H9 (cell line): ENCODE measurements at places on chromosomes 11 and 22.

DNA sequence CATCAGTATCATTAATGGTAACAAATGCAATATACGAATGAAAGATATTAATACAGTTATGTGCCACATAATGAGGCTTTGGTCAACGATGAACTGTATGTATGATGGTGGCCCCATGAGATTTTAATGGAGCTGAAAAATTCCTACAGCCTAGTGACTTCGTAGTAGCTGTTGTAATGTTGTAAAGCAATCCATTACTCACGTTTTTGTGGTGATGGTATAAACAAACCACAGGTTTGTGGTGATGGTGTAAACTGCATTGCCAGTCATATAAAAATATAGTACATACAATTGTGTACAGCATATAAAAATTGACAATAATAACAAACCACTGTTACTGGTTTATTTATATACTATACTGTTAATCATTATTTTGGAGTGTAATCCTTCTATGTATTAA lies 27.4 kb upstream of the GRIA4 start:
- DNase-seq = no peak

DNA sequence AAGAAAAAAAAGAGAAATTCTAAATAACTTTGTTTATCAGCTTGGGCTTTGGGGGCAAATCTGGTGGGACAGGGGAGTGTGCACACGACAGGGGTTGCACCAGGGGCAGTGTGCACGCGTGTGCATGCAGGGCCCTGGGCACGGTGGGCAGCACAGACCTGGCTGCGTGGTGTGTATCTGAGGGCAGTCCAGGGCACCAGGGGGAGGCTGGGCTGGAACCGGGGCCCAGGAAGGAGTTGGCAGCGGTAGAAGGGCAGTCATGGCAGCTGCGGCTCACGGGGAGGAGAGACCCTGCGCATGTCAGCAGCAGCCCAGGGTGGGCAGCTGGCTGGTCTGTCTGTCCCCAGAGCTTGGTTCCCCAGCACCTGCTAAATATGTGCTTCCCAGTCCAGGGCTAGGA lies 4.3 kb downstream of the KRTAP5-5 start:
- DNase-seq = no peak

GRCh38 chr11:118652681-118653181 lies 26.7 kb downstream of the TREH start:
- DNase-seq = no peak

DNA sequence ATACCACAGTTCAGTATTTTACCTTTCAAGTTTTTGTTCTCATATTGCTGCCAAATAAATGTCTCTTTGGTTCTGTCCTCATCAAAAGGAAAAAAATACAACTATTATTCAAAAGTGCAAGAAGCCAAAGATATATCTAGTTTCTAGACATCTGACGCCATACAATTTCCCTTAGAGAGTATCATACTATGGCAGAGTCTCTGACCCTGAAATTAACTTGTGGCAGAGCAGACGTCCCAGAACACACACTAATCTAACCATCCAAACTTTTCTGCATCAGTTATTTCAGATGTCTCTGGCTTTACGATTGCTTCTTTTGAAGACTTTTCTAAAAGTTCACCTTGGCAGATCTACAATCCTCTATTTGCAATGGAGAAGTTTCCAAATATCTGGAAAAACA lies 2.7 kb downstream of the OR51T1 start:
- no peak for DNase-seq

GRCh38 chr11:82858556-82859091 lies 41.6 kb downstream of the PRCP start:
- DNase-seq = no peak

DNA sequence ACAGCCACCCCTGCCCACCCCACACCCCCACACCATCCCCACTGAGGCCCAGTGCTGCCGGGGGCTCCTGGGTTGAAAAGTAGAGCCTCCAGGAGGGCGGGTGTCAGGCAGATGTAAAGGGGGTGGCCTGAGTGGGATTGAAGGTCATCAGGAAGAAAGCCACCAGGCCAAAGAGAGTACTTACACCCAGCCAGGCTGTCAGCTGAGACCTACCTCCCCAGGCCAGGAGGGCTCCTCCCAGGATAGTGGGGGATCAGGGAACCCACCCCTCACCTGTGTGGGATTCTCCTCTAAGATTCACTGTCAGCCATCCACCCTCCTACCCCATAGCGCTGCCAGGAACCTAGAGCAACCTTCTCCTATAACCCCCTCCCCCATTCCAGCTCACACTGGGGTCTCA lies 17.2 kb upstream of the FCHSD2 start:
- DNase-seq = no peak

GRCh38 chr22:17085277-17086181 lies 729 bp downstream of the IL17RA start:
- DNase-seq = no peak

- DNase-seq = no peak
These were observed 104.6 kb downstream of the SIK3 start for GRCh38 chr11:116993599-116993998.

- no peak for DNase-seq
These were observed 58.0 kb upstream of the MTNR1B start for GRCh38 chr11:92911478-92911877.

GRCh38 chr11:128300785-128301184 lies 286.6 kb downstream of the ETS1 start:
- DNase-seq = no peak

GRCh38 chr11:61149624-61150615 lies 11.3 kb downstream of the VPS37C start:
- DNase-seq = no peak

DNA sequence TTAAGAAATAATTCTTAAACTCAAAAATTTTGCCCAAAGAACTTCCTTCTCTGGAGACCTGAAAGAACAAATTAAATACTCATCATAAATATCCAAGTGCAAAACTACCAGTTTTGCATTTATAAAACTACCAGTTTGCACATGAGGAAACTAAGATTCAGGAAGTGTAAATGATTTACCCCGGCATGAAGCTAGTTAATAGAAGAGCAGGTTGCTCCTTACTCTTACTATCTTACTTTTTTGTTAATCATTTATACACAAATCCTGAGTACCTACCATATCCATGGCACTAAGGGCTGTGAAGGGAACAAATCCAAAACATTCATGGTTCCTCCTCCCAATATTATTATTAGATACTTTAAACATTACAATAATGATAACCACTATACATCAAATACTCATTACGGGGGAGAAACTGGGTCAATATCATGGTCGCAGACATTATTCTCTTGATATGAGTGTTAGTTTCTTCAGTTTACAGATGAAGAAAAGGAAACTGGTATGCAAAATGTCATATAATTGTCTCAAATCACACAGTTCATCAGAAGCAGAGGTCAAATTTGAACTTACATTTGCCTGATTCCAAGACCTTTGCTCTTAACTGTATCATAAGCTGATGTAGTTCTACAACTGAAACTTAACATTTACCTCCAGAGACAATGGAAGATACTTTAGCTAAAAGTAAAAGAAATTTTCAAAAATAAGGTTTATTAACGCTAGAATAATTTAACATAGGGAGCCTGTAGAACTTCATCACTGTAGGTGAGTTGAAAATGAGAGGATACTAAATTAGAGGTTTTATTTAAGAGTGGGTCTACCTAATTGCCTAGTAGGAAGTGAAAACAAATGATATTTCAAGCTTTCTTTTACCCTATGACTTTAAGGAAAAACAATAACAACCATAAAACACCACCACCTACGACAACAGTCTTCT lies 74.5 kb downstream of the FAM76B start:
- DNase-seq = no peak

DNA sequence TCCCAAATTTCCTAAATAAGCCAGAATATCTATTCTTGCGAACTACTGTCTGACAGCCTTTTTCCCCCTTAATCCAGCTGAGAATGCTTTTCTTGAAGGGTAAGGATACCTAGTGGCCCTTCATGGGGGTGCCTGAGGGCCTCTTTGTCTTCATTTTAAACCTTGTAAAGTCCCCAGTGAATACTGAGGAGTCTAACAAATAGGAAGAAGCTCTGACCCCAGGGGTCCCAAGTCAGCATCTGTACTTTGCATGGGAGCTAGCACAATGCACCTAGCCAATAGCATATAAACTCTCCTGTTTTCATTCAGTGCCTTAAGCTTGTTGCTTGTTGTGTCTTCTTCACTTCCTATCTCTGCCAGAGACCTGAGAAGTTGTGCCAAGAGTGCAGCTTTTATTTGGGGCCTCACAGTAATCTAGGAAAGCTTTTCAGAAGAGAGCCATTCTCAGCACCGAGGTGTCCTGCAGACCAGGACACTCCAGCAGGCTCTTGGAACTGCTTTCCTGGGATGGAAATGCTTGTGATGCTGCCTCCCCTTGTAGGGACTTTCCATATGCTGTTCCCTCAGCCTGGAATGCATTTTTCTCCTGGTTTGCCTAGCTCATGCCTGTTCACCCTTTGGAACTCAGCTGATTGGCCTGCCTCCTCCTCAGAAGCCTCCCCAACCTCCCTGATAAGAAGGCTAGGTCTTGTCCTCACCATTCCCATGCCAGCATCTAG lies 37.2 kb downstream of the BMAL1 start:
- no peak for DNase-seq

GRCh38 chr11:45373506-45374035 lies 87.4 kb upstream of the SYT13 start:
- DNase-seq = no peak

DNA sequence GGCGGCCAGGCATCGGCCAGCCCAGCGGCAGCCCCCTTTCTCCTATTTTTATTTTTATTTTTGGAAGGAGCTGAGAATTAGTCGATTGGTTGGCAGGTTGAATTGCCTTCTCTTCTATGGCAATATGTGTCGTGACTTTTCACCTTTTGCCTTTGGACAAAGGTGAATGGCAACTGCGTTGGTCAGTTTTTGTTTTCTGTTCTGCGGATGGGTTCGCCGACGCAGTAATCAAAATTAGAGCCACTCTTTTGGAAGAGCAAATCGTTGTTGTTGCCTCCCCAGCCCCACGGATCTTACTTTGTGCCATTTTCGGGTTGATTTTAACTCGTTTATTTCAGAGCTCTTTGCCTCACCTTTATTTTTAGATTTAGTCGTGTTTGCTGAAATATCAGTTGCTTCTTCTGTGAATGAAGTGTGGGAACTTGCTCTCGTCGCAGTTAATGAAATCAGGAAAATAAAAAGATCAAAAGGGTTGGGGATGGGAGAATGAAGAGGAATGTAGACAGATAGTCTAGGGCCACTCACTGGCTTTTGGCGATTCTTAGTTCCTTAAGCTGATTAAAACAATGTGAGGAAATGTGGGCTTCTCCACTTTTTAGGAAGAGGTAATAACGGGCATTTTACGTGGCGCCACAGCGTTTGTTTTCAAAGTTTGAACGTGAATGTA lies 1.6 kb downstream of the CECR2 start:
- no peak for DNase-seq

DNA sequence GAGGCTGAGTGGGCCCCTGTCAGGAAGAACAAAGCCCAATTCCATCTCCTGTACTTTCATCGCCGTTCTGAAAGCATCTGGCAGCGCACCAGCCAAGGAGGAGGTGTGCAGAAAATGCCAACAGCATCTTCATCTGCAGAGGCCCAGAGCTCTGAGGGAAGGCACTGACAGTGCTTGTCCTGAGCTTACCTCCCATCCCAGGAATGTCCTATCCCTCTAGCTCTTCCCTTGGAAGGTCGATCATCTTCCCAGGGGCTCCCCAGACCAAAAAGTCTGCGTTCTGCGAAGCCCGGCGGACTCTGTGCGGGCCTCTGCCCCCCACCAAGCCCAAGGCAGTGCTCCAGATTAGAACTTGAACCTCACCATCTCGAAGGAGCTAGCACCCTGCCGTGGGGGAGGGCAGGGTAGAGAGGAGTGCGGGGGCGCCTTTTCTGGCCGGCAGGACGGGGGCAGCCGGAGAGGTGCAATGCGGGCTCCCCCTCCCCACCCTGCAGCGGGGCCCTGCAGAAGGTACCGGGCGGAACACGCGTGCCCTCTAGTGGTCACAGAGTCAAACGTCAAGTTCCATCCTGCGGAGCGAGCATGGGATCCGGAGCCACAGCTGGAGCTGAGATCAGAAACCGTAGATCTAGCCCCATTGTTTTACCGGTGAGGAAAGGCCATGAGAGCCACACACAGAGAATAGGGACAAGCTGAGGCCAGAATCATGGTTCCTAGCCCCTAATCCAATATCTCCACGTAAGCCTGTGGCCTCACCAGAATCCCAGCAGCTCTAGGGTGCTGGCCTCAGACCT lies 5.0 kb downstream of the SCN2B start:
- DNase-seq = peak; percentile 83

GRCh38 chr22:41775976-41776375 lies 24.5 kb upstream of the CCDC134 start:
- DNase-seq = no peak

DNA sequence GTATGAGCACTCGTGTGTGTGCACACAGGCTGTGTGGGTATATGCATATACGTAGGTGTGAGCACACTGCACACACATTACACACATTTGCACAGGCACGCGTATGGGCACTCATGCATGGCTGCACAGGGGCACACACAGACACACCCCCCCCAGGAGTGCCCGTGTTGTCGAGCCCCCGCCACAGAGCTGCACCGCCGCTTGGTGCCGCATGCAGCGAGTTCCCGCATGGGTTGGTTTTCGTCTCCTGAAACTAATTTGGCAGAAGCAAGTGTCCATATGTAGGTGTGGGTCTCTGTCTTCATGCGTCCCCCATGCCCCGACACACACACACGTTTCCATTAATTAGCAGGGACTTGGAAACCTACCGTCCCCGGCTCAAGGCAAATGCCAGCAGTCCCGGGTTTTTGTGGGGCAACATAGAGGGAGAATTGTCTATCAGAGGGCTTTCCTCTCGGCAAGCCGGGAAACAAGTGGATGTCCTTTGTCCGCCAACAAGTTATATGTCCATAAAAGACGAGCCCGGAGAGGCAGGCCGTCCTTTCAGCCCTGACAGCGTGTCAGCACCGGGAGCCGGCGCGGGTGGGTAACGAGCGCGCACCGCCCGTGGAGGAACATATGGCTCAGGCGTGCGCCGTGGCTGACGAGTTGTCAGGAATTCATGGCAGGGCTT lies 1291.7 kb downstream of the BRD1 start:
- DNase-seq = no peak

DNA sequence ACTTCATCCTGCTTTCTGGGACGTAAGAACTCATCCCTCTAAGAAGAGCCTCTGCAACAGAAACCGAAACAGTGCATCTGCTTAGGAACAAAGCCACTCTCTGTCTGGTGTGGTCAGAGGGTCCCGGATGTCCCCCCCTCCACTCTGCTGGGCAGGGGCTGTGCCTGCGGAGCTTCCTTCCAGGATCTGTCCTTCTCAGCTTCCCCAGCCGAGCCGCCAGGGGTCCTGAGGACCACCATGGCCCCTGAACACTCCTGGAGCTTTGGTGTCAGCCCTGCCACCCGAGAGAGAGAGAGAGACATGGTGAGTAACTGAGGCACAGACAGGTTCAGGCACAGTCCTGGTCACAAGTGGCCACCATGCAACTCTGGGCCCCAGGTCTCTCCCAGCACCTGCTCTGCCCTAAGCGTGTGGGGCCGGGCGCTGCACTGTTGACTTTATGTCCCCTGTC lies 24.4 kb upstream of the MGAT3 start:
- DNase-seq = peak; percentile 25

GRCh38 chr22:38191731-38192474 lies 9.9 kb upstream of the MAFF start:
- peak; percentile 20 for DNase-seq

DNA sequence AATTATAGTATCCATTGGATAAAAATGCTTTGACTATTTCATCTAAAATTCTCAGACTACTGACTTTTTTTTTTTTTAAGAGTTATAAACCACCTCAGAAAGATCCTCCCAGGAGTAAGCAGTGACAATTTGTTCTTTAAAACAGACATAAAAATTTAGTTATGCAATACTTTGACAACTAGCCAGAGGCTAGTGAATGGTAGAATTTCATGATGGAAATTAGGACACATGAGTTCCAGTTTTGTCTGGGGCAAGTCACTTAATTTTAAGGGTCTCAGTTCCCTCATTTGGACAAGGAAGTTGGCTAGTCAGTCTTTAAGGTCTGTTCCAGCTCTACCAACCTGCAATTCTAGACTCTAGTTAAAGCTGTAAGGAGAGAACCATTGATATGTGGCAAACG lies 2.9 kb downstream of the IL18 start:
- DNase-seq = no peak
